Activated CD8-positive, alpha-beta memory T cell treated with anti-CD3 and anti-CD28 coated beads for 48 hours (primary cell): ENCODE measurements at places on chromosomes 2 and 18.

DNA sequence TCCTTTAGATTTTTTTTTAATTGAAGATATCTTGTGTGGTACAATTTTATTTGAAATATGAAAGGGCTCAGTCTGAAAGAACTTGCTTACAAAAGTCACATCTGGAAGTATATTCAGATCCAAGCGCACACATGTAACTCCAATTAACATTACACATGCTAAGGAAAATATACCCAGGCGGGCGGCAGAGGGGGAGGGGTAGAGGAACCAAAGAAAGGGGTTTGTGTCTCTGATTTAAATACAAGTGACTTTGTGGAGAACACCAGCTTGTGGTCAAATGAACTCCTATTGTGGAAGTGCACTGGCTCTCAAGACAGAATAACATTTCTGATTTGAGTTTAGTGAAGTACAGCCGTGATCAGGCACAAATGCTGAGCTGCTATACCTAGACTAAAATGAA is 280.2 kb upstream of the SOX11 start:
- DNase-seq, result no peak

DNA sequence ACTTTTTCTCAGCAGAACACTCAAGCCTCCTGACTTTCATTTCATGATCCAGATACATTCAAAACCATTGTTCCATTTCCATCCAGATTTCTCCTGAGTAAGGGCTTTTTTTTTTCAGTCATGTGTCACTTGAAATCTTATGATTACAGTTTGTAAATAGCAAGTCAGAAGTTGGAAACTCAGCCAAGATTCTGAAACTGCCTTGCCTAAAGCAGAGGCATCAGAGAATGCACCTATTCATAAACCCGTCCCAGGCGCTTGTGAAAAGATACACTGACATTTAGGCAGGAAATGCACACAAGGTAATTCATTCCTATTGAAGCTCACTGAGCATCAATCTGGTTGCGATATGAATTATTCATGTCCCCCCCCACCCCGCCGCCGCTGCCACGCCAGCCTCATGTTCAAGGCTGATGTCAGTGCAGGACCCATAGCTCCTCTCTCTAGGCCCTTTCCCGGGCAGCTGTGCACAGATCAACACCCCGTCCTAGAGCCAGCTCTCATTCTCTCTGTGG is 30.4 kb upstream of the MGAT4A start:
- no peak for DNase-seq

DNA sequence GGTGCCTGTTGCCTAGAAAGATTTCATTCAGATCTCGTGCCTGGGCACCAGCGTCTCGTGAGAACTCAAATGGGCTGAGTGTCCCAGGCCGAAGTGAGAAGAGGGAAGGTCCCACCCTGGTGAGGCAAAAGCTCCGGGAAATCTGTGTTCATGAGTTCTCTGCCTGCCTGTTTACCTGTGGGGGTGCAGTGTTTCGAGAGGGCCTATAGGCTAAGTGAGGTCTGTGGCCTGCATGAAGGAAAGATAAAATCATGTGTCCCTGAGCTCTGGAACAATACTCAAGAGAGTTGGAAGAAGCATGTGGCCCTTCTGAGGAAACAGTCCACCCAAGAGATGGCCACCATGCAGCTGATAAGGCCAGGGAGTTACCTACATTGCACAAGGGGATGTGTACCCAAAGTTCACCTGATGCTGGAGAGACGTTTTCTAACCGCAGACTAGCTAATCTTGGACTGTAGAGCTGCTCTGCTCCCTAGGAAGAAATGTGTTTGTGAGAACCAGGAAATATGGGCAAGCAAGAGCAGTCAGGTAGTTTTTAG is 63.5 kb upstream of the ST3GAL5 start:
- no peak for DNase-seq

- no peak for DNase-seq
Measured at GRCh38 chr2:102686479-102687439, 67.4 kb downstream of the SLC9A2 start.

DNA sequence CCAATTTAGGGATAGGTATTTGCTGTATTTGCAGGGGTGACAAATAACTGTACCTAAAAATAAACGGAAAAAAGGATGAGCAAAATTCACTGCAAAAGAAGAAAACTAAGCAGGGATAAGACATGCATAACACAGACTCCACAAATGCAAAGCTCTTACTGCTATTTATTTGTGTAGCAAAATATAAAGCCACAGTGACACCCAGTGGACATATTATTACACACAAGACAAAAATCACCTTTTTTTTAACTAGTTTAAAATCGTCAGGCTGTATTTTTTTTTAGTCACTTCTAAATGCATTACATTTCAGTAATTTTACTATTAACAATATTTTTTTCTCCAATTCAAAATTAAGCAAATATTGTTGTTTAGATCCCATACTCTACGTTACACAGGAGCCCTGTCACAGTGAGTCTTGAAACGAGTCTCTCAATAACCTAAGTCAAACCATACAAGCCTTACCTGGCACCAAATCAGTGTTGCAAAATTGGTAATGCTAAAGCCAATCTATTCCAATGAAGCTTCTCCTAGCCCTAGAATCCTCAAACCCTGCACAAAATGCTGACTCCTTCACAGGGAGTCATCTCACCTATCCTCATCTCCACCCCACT is 23.7 kb downstream of the METTL4 start:
- DNase-seq, result no peak

DNA sequence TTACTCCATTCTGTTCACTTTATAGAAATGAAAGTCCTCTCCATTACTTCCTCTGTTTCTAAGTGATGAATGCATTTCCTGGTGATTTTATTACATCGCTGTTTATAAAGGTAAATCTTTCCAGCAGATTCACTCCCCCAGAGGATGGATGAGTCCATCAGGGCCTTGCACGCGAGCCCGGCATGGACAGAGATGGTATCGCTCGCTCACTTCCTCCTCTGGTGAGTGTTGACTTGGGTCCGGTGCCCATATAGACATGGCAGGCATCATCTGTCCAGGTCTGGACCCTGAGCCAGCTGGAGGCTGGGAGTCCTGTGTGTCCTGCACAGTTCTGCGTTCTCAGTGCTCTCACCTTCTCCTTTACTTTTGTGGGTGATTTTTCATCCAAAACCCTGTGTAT is 733.6 kb upstream of the SALL3 start:
- DNase-seq, result no peak

DNA sequence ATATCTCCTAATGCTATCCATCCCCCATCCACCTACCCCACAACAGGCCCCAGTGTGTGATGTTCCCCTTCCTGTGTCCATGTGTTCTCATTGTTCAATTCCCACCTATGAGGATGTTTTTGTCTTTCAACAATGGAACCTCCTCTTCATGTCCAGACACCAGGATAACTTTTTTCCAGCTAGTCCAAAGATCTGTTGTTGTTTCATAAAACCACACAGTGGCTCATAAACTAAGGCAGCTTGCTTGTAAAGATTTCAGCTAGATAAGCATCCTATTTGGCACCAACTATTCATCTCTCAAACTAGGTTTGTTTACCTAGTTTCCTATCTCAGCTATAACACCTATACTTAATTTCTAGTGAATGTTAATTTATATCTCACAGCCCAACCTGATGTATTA is 937.7 kb downstream of the TRIB2 start:
- no peak for DNase-seq

DNA sequence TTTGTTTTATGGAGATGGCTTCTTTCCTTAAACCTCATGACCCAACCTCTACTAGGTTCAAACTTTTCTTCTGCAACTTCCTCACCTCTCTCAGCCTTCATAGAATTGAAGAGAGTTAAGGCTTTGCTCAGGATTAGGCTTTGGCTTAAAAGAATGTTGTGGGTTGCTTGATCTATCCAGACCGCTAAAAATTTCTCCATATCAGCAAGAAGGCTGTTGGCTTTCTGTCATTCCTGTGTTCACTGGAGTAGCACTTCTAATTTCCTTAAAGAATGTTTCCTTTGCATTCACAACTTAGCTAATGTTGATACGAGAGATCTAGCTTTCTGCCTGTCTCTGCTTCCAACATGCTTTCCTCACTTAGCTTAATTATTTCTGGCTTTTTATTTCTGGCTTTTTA is 58.1 kb upstream of the KYNU start:
- DNase-seq, result no peak

GRCh38 chr2:41966431-41966893 is 81.4 kb upstream of the PKDCC start:
- DNase-seq, result no peak

- DNase-seq, result no peak
Measured at GRCh38 chr2:128686881-128687555, 368.4 kb upstream of the HS6ST1 start.

- DNase-seq, result no peak
Measured at GRCh38 chr18:24616653-24617052, 156.2 kb downstream of the HRH4 start.

GRCh38 chr2:8882094-8882493 is 44.7 kb upstream of the KIDINS220 start:
- DNase-seq, result no peak

GRCh38 chr2:119283873-119284331 is 60.3 kb downstream of the STEAP3 start:
- DNase-seq, result no peak

- DNase-seq, result no peak
Measured at GRCh38 chr2:12811916-12812315, 95.2 kb downstream of the TRIB2 start.

DNA sequence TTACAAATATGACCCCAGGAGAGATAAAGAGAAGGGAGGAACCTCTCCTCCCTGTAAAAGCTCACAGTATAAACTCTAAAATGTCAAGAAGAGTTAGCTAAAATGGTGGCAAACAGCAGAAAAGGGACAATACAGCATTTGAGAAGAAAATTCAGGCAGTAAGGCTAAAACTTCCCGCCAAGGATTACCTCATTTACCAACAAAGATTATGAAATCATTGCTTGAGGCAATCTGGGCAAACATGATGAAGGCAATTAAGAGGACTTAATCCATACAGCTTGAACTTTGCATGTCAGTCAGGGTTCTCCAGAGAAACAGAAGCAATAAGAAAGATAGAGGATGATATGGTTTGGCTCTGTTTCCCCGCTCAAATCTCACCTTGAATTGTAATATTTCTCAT is 81.4 kb downstream of the CMPK2 start:
- no peak for DNase-seq

DNA sequence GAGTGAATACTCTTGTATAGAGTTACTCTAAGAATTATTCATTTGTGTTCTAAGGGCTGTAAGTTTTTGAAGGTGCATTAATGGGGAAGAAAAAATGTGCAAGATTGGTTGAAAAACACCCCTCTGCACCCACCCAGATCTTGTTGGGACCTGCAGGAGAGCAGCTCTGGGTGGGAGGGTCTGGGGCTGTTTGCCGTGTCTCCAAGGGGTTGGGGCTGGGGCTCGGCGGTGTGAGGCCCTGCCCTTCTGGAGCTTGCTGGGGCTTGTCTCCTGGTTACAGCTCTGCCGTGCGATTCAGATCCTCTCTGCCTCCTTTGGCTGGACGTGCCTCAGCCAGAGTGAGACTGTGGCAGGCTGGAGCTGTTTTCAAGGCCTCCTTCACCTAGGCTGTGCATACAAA is 26.1 kb downstream of the IGFBP2 start:
- DNase-seq, result no peak

DNA sequence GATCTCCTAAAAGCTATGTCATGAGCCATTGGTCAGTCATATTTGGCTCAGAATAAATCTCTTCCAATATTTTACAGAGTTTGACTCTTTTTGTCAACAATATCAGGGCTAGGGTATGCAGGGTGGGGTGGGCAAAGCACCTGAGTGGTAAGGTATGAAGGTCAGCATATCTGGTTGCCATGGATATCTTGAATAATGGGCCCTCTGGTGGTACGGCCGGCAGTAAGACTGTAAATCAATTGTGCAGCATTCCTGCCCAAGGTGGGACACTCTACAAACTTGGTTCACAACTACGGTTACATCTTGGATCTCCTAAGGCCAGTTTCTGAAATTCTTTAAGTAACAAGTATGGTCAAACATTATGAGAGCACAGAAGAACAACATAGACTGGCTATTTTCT is 119.6 kb downstream of the SPOPL start:
- DNase-seq, result no peak

- DNase-seq, result no peak
Measured at GRCh38 chr2:238228700-238229099, 11.1 kb downstream of the HES6 start.

- DNase-seq, result no peak
Measured at GRCh38 chr2:57848723-57849122, 197.9 kb upstream of the VRK2 start.

GRCh38 chr2:64298161-64298560 is 153.9 kb upstream of the PELI1 start:
- DNase-seq, result no peak

DNA sequence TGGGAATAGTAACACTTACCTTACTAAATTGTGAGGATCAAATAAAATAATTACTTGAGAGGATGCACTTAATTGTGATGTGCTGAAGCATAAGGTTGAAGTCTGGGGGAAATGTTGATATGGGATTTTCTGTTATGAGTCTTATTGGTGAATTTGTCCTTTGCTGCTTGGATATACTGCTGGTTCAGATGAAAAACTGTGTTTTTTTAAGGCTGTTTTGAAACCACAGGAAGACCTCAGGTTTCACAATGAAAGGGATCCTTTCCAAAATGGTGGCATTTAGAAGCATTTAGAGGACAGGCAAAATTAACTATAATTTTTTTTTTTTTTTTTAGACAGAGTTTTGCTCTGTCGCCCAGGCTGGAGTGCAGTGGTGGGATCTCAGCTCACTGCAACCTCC is 34.9 kb downstream of the SPATS2L start:
- no peak for DNase-seq

- no peak for DNase-seq
Measured at GRCh38 chr2:238731961-238732360, 115.9 kb upstream of the TWIST2 start.
